ENCODE measurements at places on chromosomes 7 and 10.
A peak's percentile ranks its signal among the peaks of the same experiment; 100 is the strongest.

- DNase-seq: no peak
These were observed 192.6 kb upstream of the FRMD4A start for GRCh38 chr10:14523286-14523685.

DNA sequence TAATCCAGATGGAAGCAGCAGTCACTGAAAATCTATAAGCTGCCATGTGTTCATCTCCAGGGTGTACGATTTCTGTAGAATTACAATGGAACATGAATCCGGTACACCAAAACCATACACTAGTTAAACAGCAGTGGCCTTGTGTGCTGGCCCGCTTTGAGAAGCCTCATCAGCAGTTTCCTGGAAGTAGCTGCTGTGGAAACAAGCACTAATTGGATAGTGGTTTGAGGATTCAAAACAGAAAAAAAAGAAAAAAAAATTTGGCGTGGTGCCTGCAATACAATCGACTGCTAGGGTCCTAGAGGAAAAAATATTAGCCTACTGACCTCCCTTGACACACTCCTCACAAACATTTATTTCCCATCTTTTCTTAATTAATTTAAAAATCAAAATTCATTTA lies 545.9 kb downstream of the SORCS1 start:
- DNase-seq: no peak

- no peak for DNase-seq
These were observed 6.5 kb upstream of the HERPUD2 start for GRCh38 chr7:35701287-35701900.

DNA sequence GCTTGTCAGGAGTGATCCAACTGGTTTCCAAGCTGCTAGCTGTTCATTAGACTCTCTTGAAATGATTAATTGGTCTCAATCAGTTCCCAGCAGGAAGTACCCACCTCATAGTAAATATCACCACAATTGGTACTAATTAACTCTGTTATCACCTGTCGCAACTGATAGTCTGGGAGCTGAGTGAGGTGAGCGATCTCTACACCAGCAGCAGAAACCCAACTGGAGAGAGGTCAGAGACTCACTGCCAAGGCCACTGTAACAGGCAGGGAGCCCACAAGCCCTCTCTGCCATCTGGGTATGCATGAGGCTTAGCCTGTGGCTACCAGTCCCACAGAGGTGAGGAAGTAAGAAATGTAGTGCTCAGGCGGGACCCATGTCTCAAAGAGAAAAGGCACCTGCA lies 245.5 kb downstream of the DYNC1I1 start:
- DNase-seq: no peak

- DNase-seq: no peak
These were observed 44.7 kb upstream of the TRUB1 start for GRCh38 chr10:114893251-114893650.

DNA sequence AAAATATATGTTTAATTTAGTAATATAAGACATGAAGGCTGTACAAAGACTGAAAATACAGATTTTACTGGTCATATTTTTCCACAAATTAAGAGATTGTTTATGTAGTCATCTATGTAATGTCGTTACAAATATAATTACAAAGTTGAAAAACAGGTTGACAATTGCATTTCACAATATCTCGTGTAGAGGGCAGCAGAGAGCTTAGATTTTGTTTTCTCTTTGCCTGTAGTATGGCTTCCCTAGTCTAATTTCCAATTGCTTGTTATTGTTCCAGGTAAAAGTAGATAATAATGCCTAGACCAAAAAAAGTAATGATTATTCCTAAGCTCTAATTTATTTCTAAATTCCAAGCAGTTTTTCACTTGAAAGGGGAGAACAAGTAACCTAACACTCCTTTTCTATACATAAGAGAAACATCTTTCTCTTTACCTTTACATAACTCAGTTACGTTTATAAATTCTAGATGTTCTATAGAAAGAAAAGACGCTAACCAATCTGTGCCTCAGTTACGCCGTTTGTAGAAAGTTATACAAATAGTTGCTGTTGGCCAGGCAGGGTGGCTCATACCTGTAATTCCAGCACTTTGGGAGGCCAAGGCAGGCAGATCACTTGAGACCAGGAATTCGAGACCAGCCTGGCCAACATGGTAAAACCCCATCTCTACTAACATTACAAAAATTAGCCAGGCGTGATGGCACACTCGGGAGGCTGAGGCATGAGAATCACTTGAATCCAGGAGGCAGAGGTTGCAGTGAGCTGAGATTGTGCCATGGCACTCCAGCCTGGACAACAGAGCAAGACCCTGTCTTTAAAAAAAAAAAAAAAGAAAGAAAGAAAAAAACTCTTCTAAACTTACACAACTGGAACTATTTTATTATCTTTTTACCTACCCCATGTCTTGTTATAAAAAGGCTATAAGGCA lies 30.0 kb downstream of the NET1 start:
- DNase-seq: peak; percentile 69

GRCh38 chr7:41241641-41242040 lies 461.2 kb downstream of the INHBA start:
- DNase-seq: no peak

- DNase-seq: no peak
These were observed 15.2 kb downstream of the TMEM176B start for GRCh38 chr7:150784954-150785353.

GRCh38 chr7:218896-219580 lies 26.7 kb downstream of the FAM20C start:
- DNase-seq: no peak

DNA sequence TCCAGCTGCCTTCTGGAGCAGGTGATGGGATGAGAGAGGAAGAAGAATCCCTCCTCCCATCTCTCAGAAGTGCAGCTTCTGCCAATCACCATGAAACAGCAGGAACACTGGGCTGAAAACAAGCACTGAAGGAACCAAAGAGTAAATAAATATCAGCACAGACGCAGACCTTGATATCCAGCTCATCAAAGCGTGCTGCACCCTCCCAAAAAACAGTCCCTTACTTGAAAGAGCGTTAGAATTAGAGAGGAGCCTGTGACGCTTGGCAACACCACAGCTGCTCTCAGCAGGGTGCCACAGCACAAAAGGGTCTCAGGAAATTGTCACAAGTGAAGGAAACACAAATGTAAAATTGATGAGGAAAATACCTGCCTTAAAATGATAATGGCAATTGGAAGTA lies 39.5 kb downstream of the KLF6 start:
- no peak for DNase-seq

GRCh38 chr10:92810934-92811532 lies 37.3 kb upstream of the EXOC6 start:
- no peak for DNase-seq

GRCh38 chr7:156074982-156075615 lies 262.8 kb upstream of the SHH start:
- no peak for DNase-seq

- DNase-seq: peak; percentile 25
These were observed 39.4 kb downstream of the MMRN2 start for GRCh38 chr10:86918022-86918471.

DNA sequence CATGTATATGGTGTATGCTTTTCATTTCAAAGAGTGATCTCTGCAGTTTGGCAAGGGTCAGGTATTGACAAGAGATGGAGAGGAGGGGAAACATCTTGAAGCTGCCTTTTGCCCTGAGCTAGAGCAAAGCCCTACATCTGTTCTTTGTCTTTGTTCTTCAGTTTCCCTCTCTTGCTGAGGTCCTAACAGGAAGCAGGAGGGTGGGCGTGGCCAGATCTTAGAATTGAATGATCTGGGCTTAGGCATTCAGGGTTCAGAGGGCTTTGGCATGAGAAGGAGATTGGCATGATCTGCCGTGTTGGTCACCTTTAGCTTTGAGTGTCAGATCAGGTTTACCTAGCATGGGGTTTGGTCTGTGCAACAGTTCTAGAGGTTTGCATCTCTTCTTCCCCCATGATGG lies 41.3 kb downstream of the LRMDA start:
- no peak for DNase-seq

- no peak for DNase-seq
These were observed 16.3 kb downstream of the ZNF804B start for GRCh38 chr7:88775838-88776237.

- DNase-seq: no peak
These were observed 58.9 kb downstream of the MPP7 start for GRCh38 chr10:28243923-28244322.

GRCh38 chr10:59750155-59750945 lies 2.9 kb downstream of the MRLN start:
- DNase-seq: peak; percentile 16

GRCh38 chr10:88066319-88066718 lies 202.9 kb downstream of the PTEN start:
- DNase-seq: no peak

DNA sequence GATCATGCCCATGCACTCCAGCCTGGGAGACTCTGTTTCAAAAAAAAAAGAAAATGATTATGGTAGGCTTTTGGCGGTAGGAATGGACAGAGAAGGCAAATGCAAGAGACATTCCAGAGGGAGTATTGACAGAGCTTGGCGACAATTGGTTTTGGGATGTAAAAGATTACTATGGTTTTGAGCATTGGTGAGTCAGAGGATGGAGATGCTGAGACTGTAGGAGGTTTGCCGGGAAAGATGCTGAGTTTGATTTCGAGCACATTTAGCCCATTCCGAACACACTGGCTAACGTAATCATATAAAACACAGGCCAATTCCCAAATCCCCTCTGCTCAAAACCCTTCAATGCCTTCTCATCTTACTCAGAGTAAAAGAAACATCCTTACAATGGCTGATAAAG lies 161.6 kb upstream of the MKLN1 start:
- peak; percentile 12 for DNase-seq

- DNase-seq: no peak
These were observed 1.5 kb downstream of the ZFAND2A start for GRCh38 chr7:1158203-1159126.

DNA sequence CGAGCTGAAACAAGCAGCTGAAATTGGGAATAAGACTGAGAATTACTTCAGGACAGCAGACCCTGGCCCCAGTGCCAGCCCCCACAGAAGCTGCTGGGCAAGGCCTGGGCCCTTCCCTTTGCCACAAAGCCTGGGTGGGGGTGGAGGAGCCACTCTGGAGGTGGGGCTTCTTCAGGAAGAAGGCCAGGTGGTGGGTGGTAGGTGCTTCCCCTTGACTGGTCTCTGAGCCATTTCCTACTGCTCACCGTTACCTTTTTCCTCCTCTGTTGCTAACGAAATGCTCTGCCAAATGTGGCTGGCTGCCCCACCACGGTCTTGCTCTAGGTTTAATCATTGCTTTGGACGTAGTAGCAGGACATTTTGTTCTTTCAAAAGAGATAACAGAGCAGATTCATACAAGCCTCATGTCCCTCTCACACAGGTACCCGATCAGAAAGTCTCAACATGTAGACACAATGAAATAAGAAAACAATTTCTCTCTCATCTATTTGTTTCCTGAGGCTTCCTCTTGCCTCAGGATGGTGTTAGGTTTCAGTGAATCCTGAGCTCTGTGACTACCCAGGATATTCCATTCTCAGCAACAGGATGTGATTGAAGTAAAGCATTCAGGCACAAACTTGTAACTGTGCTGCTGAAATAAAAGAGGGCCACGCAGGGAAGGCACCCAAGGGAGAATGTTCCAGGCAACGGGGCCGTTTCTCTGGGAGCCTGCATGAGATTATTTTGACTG lies 66.5 kb downstream of the WDR11 start:
- DNase-seq: no peak

GRCh38 chr7:138465046-138465445 lies 5.0 kb downstream of the TRIM24 start:
- peak; percentile 10 for DNase-seq

DNA sequence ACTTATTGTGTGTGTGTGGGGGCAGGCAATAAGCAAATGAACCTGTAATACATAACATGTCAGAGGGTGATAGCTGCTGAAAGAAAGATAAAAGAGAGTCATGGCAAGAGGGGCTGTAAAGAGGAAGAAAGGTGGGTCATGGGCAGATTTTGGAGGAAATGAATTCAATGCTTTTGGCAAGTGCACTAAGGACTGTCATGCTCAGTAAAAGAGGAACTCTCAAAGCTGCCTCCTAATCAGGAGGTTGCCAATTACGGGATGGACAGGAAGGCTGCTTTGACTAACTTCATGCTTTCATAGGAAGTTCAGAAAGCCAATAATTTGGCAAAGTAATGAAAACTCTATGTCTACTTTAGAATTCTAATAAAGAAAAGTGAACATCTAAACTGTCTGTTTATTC lies 401.2 kb downstream of the SH2D4B start:
- no peak for DNase-seq

DNA sequence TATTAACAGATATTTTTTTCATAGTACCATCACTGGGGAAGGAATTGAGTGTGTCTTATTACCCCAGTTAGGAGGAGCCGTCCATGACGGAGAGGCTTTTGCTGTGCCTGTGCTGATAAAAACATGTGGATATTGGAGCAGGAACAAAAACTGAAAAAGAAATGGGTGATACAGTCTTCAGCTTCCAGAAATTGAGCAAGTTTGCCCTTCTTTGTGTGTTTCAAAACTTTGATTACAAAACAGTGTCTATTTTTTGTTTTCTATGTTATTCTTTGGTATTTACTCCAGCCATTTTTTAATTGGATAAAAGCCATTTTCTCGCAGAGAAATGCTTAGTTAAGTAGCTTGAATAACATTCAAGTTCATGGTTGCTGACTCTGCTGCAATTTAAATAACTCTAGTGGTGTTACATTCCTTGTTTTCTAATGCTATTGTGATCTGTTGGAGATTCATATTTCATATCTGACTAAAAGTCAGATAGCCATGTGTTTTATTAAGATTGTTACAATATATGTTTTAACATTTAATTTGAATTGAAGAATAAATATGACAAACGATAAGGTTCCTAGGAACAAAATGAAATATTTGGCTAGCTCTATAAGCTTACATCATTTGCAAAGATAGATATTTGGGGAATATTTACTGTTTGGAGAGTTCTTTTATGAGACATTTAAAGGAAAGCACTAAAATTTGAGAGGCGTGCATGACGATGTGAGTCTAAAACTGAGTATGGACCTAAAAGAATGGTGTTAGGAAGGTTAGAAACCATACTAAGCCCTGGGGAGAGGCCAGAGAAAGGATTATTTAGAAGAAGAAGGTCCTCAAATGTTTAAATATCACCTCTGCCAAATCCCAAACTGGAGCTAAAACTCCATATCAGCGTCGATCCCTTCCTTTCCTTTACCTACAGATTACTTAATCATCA lies 747.3 kb upstream of the CELF2 start:
- peak; percentile 52 for DNase-seq

DNA sequence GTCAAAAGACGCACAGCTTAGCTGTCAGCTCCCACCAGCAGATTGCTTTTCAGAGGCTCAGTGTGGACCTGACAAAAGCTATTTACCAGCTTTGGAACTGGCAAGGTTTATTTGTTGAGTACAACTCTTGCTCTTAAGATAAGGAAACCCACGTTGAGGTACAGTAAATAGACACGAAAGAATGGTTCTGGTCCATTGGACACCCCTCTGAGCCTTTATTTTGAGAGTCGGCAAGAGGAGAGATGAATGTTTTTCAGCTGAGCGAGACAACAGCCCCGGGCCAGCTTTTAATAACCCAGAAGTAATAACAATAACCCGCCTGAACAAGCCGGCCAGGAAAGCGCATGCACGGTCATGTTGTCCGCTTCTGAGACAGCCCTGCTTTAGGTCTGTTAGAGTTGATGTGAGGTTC lies 49.0 kb downstream of the WNT2 start:
- no peak for DNase-seq

- no peak for DNase-seq
These were observed 95.5 kb downstream of the CCDC71L start for GRCh38 chr7:106565428-106565827.

GRCh38 chr10:86023931-86024280 lies 342.7 kb downstream of the GRID1 start:
- DNase-seq: no peak

Measured in cardiac fibroblast (primary cell).